ENCODE measurements at places on chromosomes 2 and 18. TPM values are rescaled to one million over a fixed set of nuclear protein-coding genes. Genes with fewer than 3 reads are reported as not detected.

GRCh38 chr2:229740279-229740678, 25.9 kb upstream of the DNER start:
- DNase-seq: no peak

DNA sequence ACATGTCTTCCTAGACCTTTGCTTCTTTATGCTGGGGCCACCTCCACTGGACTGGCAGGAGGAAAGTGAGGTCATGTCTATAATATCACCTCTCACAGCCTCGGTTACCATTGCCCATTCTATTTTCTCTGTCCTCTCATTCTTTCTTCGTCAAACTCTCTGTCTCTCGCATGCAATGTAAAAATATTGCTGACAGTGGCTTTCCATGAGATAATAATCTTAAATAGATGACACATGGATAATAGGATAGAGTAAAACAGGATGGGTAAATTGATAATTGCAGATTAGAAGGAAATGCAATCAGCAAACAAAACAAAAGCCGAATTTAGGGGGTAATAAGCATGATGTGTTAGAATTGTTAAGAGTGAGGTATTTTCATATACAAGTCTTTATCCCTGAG, 215.7 kb upstream of the PARD3B start:
- DNase-seq: no peak

GRCh38 chr2:208210688-208211451, 21.0 kb upstream of the C2orf80 start:
- no peak for DNase-seq

DNA sequence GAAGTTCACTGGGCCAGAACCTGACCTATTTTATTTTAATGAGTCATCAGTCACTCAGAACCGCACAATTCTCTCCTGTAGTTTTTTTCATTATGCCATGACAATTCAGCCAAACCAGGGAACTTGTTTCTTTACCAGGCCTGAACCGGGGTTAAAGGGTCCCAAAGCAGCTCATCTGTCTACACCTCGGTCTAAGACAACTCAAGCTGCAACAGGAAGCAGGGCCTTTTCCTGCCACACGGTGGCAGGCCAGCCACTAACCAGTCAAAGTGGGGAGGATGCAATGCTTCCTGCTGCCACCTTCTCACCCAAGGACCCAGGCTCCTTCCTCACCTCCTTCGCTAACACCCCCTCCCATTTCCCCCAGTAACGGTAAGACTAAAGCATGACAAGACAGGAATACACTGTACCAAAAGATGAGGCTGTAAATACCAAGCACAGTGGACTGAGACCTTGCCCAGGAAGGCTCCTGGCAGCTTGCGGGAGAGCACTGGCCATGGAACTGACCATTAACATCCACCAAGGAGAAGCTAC, 56.7 kb upstream of the ACKR3 start:
- peak; percentile 52 for DNase-seq

The LHCGR gene
- not detected for total RNA-seq

The PEX13 gene
- total RNA-seq: 59.4 TPM
